ENCODE measurements at places on chromosomes 12 and 14.

DNA sequence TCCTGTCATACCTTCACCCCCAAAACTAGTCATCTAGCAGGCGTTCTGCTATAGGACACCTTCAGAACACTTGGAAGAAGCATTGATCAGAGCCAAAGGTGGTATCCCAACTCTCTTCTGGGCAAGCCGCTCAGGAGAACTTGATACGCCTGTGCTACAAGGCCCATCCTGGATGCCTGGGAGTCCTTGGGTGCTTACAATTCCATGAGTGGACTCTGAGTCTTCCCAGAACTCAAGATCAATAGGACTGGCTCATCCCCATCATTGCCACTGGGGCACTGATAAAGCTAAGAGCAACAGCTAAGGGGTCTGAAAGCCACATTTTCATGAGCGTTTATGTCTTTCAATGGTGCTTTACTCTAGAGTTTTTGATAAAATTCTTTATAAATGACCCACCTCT, 1.9 kb downstream of the SPTB start:
- no peak for DNase-seq

DNA sequence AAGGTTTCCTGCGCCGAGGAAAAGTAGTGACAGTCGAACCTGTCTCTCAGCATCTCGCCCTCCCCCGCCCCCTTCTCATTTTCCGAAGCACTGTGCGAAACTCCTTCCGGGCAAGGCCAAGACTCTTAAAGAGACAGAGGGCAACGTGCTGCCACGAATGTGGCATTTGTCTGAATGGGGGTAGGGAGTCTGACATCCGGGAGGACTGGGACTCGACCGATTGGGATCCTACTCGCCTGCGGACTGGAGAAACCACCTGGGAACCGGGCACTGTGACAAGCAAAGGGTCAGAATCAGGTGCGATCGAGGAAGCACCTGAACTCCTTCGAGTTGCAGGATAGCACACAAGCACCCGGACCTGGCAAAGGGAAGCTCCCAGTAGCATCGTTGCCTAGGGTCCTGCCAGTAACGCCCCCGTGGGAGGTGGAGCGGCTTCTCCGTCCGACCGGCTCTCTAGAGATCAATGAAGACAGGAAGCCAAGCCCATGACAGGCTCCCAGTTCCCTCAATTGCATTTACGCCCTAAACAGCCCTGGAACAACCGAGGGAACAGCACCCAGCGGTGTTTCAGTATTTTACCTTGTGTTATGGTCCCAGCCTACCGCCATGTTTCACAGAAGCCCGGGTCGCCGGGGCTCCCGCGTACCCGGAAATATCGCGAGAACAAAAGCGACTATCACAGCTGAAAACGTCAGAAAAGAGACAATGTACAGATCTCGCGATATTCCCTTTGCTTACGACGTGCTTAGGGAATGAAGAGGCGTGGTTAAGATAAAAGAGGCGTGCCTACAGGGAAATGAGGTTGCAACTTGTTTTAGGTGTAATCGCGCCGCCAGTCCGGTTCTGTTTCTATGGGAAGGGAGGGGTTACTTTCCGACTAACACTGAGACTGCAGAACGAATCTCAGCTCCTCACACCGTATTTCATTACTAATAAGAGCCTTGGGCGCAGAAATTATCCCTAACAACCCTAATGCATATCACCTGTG, at the start of gene ERGIC2:
Gene ERGIC2, minus strand, starts transcription at position 637 of the 988 bp plus-strand sequence. CDS start 9,539 bp downstream, outside the sequence.
- peak; percentile 80 for DNase-seq

GRCh38 chr12:116382686-116383530, 105.4 kb upstream of the MED13L start:
- DNase-seq, result no peak

DNA sequence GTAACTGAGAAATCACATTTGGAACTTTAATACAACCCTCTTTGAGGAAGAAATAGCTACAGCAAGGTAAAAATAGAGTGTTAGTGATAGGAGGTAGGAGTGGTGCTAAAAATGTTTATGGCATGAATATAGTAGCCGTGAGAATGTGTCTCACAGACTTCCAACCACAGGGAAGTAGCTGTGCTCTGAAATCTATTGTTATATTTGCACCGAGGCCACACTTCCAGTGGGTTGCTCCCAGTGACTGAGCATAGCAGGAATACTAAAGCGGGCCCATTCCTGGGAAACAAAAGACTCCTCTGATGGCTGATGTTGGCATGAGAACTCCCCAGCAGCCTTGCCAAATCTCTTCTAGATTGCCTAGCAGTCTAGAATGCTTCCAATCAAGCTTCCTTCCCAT, 174.1 kb upstream of the PLXNC1 start:
- DNase-seq, result no peak

- no peak for DNase-seq
Measured at GRCh38 chr12:24724814-24725213, 224.1 kb downstream of the BCAT1 start.

DNA sequence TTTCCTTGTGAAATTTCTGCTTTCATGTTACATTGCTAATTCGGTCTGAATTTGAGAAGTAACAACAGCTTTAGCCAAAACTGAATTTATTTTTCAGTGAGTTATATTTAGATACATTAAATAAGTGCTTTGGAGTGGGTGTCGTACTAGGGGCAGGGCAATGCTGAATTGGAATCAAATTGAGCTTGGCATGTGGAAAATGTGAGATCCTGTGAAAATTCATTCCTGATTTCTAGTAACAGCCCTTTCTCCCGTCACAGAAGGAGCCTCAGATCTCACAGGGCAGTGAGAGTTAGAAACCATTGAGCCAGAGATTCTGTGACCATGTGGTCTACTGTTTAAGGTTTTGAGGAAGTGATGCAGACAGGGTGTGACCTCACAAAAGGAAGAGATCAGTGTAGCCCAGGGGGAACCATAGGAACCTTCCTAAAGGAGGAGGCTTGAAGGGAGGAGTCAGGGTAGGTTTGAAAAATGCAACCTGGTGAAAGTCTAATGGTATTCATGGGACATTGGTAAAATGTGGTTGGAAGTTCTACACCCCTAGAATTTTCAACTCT, 1136.8 kb downstream of the AACS start:
- DNase-seq, result no peak

DNA sequence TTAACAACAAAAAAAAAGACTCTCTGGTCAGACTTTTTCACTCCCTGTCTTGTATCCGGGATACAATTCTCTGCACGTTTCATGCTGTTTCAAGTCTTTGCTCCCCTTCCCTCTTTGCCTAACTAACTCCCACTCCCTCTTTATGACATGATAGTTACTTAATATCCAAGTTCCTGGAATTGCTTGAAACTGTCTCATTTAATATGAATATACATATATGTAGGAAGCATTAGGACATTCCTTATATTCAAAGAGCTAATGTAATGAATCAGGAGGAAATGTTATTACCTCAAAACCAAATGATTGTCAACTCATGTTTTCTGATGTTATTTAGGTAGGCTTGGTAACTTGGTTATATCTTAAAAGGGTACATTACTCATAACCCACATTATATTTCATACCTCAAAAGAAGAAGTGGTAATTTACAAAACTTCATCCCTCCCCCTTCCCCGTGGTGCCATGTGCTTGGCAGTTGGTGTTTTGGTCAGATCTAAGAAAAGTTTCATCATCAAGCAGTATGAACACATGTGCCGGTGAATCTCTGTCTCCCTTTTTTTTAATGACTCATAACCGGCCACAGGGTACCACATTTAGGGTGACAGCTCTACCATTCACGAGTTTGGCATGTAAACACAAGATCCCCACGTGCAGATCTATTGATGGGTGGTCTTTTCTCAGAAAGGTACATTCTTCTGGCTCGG, 56.5 kb downstream of the HCAR2 start:
- peak; percentile 49 for DNase-seq

All from HTR-8/SVneo (cell line).